ENCODE measurements at places on chromosomes 7 and 10.

DNA sequence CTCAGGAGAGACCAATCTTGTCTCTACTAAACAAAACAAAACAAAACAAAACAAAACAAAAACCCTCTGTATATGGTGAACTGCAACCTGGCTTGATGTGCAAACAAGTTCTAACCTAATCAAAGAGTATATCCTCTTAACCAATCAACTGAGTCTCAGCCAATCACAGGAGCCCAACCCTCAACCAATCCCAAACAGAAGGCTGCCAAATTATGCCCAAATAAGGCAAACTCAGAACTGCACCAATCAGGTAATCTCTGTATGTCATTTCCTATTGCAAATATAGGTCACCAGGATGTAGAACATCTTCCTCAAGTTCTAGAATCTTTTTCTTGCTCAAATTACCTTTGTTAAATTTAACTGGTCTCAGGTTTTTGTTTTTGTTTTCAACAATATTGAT, 5.2 kb downstream of the FAM133B start:
- no peak for DNase-seq

DNA sequence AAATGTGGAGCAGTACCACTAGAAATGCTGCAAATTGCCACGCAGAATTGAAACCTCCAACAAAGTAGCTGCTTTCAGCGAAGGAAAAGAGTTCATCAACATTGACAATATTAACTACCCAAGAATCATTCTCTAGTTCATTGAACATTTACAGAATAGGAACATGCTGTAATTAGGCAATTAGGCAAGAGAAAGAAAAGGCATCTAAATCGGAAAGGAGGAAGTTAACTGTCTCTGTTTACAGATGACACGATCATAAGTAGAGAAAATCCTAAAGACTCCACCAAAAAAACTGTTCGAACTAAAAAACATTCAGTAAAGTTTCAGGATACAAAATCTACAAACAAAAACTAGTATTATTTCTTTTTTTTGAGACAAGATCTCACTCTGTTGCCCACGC, 8.9 kb upstream of the PKD1L1 start:
- DNase-seq, result no peak

DNA sequence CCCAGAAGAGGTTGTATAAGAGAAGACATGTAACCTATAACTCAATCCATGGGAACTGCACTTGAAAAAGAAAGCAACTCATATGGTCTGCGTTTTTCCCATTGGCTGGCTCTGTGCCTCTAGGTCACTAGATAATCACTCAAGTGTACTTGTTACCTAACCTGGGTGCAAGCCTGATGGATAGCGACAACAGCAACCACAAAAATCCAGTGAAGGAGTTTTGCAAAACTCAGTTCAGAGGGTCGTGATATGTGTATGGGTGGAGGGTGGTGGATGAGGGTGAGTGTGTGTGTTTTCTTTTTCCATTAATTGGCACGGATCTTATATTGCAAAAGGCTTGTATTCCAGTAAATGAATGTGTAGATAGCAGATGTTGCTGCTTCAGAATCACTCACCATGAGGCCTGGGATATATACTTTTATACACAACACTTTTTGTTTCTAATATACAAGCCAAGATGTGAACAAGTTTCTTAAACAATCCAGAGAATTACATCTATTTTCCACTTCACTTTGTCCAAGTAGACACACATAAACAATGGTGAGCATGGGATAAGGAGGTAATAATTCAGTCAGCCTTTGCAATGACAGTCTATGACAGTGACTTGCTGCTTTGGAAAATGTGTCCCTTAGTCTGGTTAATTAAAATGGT, 286.9 kb upstream of the DKK1 start:
- DNase-seq, result no peak

DNA sequence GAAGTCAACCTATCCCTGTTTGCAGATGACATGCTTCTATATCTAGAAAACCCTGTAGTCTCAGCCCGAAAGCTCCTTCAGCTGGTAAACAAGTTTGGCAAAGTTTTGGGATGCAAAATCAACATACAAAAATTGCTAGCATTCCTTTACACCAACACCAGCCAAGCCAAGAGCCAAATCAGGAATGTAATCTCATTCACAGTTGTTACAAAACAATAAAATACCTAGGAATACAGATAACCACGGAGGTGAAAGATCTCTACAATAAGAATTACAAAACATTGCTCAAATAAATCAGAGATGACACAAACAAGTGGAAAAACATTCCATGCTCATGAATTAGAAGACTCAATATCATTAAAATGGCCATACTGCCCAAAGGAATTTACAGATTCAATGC, 50.4 kb upstream of the ZNF365 start:
- DNase-seq, result no peak

- DNase-seq, result no peak
These were observed 20.3 kb downstream of the CXCL12 start for GRCh38 chr10:44364566-44364965.

GRCh38 chr10:63822496-63822895, 301.3 kb downstream of the REEP3 start:
- DNase-seq, result no peak

- no peak for DNase-seq
These were observed 5.0 kb downstream of the MXI1 start for GRCh38 chr10:110212119-110213006.

DNA sequence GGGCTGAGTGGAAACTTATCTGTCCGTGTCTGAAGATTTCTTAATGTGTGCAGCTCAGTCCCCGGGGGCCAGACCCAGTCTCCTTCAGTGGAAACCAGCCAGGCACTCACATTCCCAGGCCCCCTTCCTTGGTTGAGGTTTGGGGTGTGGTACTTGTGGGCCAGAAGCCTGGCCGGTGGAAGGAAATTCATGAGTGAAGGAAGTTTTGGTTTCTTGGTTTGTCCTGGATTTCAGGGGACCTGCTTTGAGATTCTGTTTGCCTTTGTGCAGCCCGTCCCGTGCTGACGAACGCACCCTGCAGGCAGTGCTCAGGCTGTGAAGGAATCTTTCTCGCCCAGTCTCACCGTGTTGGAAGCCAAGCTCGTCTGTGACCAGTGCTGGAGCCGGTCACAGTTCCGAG, 2.9 kb downstream of the INPP5A start:
- DNase-seq, result peak; percentile 50

DNA sequence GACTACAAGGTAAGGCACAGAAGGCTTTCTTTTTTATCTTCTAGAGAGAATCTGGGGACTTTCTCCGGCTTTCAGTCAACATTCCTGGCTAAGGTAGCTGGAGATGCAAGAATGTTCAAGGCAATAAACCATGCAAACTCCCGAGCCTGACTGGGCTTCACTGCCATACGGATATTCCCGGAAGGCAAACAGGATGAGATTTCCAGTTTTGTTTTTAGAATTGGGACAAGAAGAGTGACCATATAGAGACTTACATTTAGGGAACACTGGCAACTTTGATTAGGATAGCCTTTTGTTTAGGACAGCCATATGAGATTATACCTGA, 269 bp downstream of the CALD1 start:
- DNase-seq, result no peak

Measured in astrocyte of the spinal cord (primary cell).